ENCODE measurements at places on chromosomes 12 and 14. TPM values are rescaled to one million over a fixed set of nuclear protein-coding genes. Genes with fewer than 3 reads are reported as not detected.

DNA sequence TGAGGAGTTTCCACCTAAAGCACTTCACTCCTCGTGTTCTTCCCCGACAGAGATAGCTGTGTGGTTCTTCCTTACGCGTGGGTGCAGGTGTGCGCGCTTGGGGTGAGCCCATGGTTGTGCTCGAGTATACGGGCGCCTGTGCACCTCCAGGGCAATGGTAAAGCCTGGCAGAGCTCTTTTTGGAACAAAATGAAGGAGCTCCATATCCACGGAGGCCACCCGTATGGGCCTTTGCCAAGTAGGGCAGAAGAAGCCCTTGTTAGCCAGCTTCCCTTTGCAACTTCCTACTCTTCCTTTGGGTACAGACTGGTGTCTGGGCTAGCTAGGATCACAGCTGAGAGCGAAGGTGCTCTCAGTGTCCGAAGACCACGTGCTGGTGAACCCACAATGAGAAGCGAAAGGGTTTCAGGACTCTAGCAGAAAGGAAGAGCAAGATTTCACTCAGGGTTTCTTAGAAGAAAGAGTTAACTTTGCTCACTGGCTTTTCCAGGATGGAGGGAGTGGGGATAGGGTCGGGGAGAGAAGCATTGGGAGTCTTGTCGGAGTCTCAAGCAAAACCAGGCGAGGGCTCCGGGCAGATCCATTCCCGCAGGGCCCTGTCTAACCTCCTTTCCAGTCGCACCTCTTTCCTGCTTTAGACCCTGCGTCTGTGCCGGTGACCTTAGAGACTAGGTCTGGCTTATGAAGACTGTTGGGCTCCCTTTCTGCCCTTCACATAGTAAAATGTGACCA is 960 bp upstream of the LRFN5 start:
- H3K4me1 ChIP-seq, result no peaks in the 10 kb centered on the region
- H3K4me3 ChIP-seq, result no peak overlapping the region
- DNase-seq, result no peak
- no peaks in the 10 kb centered on the region for H3K36me3 ChIP-seq

- no peaks in the 10 kb centered on the region for H3K36me3 ChIP-seq
- no peak overlapping the region for H3K4me3 ChIP-seq
- H3K4me1 ChIP-seq, result no peaks in the 10 kb centered on the region
- no peak for DNase-seq
Observed at GRCh38 chr12:51529651-51529970, 61.4 kb upstream of the SCN8A start.

DNA sequence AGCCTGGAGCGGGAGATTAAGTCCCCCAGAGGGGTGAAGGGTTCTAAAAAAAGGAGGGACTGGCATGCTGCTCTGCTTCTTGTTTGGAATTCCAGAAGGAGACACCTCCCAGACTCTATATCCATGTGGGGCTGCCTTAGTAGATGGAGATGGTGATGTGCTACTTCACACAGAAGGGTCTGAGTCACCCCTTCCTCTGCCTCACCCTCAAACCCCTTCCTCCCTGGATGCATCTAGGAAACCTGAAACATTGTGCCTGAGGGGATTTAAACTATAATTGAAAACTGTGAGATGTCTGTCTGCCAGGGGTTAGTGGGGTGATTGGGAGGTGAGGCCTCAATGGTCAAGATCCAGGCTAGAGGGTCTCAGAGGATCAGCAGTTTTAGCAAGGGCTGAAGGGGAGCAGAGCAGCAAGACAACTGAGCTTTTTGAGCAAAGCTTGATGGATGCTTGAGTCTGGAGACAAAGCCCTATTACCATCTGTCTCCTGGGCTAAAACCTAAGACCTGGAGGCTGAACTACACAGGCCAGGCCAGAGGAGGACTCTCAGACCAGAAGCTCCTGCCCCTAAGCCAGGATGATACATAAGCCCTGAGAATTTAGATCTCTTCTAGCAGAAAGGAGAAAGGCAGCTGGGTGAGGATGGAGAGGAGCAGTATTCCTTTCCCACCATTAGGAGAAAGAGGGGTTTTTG is 314.7 kb upstream of the ATP2B1 start:
- no peaks in the 10 kb centered on the region for H3K36me3 ChIP-seq
- DNase-seq, result no peak
- H3K27ac ChIP-seq, result no peak overlapping the region
- no peaks in the 10 kb centered on the region for H3K27me3 ChIP-seq
- H3K4me3 ChIP-seq, result no peak overlapping the region

GRCh38 chr12:48882972-48883304 is 17.3 kb upstream of the RND1 start:
- H3K27ac ChIP-seq, result no peak overlapping the region
- no peak for DNase-seq
- no peak overlapping the region for H3K4me3 ChIP-seq
- no peaks in the 10 kb centered on the region for H3K36me3 ChIP-seq
- peaks cover 9% of the 10 kb centered on the region for H3K4me1 ChIP-seq

- DNase-seq, result no peak
- H3K27ac ChIP-seq, result no peak overlapping the region
- no peaks in the 10 kb centered on the region for H3K4me1 ChIP-seq
Observed at GRCh38 chr12:83141460-83141994, 454.8 kb downstream of the TMTC2 start.

GRCh38 chr12:115451151-115451779 is 767.3 kb upstream of the TBX3 start:
- H3K4me1 ChIP-seq, result peaks cover 2% of the 10 kb centered on the region
- H3K4me3 ChIP-seq, result no peak overlapping the region
- H3K27ac ChIP-seq, result no peak overlapping the region

DNA sequence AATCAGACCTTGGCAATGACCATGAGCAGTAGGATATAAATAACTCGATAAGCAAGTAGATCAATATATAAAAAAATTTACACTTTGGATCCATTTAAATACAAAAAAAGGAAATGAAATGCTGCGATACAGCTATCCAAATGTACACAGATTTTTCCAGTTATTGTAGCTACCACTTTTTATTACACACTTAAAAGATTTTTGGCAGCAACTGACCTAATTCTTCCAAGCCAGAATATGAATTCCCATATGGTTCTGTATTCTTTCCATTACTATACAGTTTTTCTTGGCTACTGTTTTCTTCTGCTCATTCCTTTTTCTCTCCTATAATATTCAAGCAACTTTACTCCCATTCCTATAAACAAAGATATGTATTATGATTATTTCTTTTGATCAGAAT is 52.2 kb downstream of the TMTC1 start:
- H3K27me3 ChIP-seq, result peaks cover 4% of the 10 kb centered on the region
- H3K4me1 ChIP-seq, result no peaks in the 10 kb centered on the region
- H3K4me3 ChIP-seq, result no peak overlapping the region
- no peak overlapping the region for H3K27ac ChIP-seq

DNA sequence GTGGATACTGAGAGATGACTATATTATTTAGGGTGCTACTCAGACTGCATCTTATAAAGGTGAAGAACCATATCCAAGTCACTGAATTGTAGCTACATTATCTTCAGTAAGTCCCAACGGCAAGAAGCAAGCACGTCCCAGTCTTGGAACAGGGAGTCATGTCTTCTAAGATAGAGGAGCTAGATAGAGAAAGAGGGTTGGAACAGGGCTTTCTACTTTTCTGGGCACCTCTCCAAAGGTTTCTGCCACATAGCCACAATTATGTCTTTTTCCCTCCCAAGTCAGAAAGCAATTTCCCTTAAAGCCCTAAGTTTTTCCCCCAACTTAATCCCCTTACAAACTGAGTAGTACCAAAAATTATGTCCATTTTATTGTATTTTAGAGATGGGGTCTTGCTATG is 22.4 kb downstream of the MAPK1IP1L start:
- DNase-seq, result no peak
- H3K27ac ChIP-seq, result no peak overlapping the region
- peaks cover 13% of the 10 kb centered on the region for H3K4me1 ChIP-seq
- no peaks in the 10 kb centered on the region for H3K27me3 ChIP-seq
- no peak overlapping the region for H3K4me3 ChIP-seq

- no peak for DNase-seq
- H3K27ac ChIP-seq, result no peak overlapping the region
- H3K4me3 ChIP-seq, result peak overlapping the region; percentile 42
- peaks cover 17% of the 10 kb centered on the region for H3K4me1 ChIP-seq
Observed at GRCh38 chr12:52037248-52037861, 13.9 kb upstream of the NR4A1 start.

- H3K27ac ChIP-seq, result no peak overlapping the region
- no peaks in the 10 kb centered on the region for H3K27me3 ChIP-seq
- H3K4me3 ChIP-seq, result no peak overlapping the region
- no peak for DNase-seq
Observed at GRCh38 chr12:104132351-104132956, 5.6 kb downstream of the NFYB start.

GRCh38 chr14:52253503-52253902 is 14.0 kb upstream of the PTGDR start:
- H3K27me3 ChIP-seq, result no peaks in the 10 kb centered on the region
- no peak for DNase-seq
- H3K27ac ChIP-seq, result no peak overlapping the region
- H3K36me3 ChIP-seq, result no peaks in the 10 kb centered on the region
- H3K4me3 ChIP-seq, result no peak overlapping the region

DNA sequence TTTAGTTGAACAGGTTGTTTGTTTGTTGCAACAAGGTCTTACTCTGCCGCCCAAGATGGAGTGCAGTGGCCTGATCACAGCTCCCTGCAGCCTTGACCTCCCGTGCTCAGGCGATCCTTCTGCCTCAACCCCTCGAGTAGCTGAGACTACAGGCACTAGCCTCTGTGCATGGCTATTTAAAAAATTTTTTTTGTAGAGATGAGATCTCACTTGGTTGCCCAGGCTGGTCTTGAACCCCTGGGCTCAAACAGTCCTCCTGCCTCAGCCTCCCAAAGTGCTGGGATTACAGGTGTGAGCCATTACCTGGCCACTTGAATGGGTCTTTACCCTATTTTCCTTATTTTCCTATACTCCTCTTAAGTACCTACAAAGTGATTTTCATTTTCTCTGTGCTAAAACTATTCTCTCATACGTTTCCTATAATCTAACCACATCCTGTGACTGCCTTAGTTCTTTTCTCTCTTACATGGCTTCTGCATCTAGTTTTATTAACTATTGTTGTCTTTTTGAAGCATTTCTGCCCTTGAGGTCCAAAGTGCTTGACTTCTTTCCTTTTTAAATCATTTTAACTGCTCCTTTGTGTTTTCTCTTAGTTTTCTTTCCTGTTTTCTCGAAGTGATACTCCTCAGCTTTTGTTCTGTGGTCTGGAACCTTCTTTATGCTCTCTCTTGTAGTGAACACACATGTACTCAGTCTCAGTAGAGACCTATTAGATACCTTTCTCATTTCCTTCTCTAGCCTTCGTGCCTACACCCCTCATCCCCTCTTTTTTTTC is 14.1 kb downstream of the GPX2 start:
- H3K27me3 ChIP-seq, result no peaks in the 10 kb centered on the region
- no peak overlapping the region for H3K27ac ChIP-seq
- H3K36me3 ChIP-seq, result peaks cover 75% of the 10 kb centered on the region
- H3K4me3 ChIP-seq, result no peak overlapping the region
- H3K4me1 ChIP-seq, result no peaks in the 10 kb centered on the region
- no peak for DNase-seq

DNA sequence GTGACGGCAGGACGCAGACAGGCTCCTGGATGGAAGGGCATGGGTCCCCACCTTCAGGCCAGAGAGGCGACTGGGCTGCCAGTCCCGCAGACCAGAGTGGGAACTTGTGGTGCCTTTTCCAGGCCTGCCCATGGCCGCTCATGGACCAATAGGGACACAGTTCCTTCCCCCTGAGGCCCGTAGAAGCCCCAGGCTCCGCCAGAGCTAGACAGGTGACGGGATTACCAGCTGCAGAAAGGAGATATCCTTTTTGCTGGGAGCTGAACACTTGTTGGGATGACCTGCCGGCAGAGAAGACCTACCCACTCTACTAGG is 73.6 kb upstream of the RASSF8 start:
- no peaks in the 10 kb centered on the region for H3K4me1 ChIP-seq
- H3K27me3 ChIP-seq, result peaks cover 24% of the 10 kb centered on the region
- no peak for DNase-seq
- H3K4me3 ChIP-seq, result no peak overlapping the region
- H3K27ac ChIP-seq, result no peak overlapping the region

GRCh38 chr12:123040106-123040505 is 59.6 kb downstream of the ARL6IP4 start:
- peaks cover 19% of the 10 kb centered on the region for H3K4me1 ChIP-seq
- no peaks in the 10 kb centered on the region for H3K36me3 ChIP-seq
- H3K4me3 ChIP-seq, result no peak overlapping the region
- no peak overlapping the region for H3K27ac ChIP-seq
- no peaks in the 10 kb centered on the region for H3K27me3 ChIP-seq
- no peak for DNase-seq

GRCh38 chr12:117825827-117826226 is 143.0 kb downstream of the KSR2 start:
- no peak for DNase-seq
- H3K27me3 ChIP-seq, result no peaks in the 10 kb centered on the region
- no peaks in the 10 kb centered on the region for H3K36me3 ChIP-seq
- H3K4me3 ChIP-seq, result no peak overlapping the region
- H3K4me1 ChIP-seq, result no peaks in the 10 kb centered on the region

DNA sequence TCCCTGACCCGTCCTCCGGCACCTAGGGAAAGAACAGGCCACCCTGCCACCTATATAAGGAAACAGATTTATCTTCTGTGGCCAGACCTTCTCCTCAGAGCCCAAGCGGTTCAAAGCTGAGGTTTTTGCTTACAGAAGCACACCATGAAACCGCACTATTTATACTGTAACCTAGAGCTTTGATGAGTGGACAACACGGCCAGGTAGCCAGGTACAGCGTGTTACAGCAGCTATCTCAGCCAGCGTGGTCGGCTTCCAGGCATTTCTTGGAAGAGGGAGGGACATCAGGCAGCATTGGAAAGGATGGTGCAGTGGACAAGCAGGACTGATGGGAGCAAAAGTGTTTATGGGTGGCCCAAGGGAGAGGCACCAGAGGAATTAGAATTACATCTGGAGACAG is 34.4 kb downstream of the TTC7B start:
- H3K36me3 ChIP-seq, result peaks cover 57% of the 10 kb centered on the region
- no peak overlapping the region for H3K27ac ChIP-seq
- H3K4me3 ChIP-seq, result no peak overlapping the region
- no peaks in the 10 kb centered on the region for H3K27me3 ChIP-seq
- peaks cover 6% of the 10 kb centered on the region for H3K4me1 ChIP-seq

- DNase-seq, result peak; percentile 32
- H3K27ac ChIP-seq, result peak overlapping the region; percentile 23
- no peak overlapping the region for H3K4me3 ChIP-seq
- no peaks in the 10 kb centered on the region for H3K27me3 ChIP-seq
- H3K4me1 ChIP-seq, result peaks cover 13% of the 10 kb centered on the region
Observed at GRCh38 chr12:116434155-116435011, 124.8 kb upstream of the MAP1LC3B2 start.

GRCh38 chr14:43413084-43413483 is 1094.0 kb downstream of the FSCB start:
- no peaks in the 10 kb centered on the region for H3K27me3 ChIP-seq
- no peaks in the 10 kb centered on the region for H3K4me1 ChIP-seq
- H3K36me3 ChIP-seq, result no peaks in the 10 kb centered on the region
- H3K27ac ChIP-seq, result no peak overlapping the region
- no peak overlapping the region for H3K4me3 ChIP-seq

The YBX3 gene
- 89.2 TPM for polyA plus RNA-seq

The CISTR gene
- polyA plus RNA-seq, result not detected

The PLA2G1B gene
- polyA plus RNA-seq, result not detected

The B3GNT4 gene
- polyA plus RNA-seq, result 1.5 TPM

The TMEM119 gene
- polyA plus RNA-seq, result not detected

The PTGDR gene
- polyA plus RNA-seq, result not detected

The ADAMTS20 gene
- polyA plus RNA-seq, result not detected

The DPPA3 gene
- polyA plus RNA-seq, result not detected

The TRIP11 gene
- polyA plus RNA-seq, result 5.0 TPM

The COA8 gene
- polyA plus RNA-seq, result 35.3 TPM

The TTC6 gene
- polyA plus RNA-seq, result not detected

The SLC2A14 gene
- 0.13 TPM for polyA plus RNA-seq

The HELB gene
- polyA plus RNA-seq, result 2.0 TPM

Measured in K562 (cell line).